ENCODE measurements at places on chromosomes 7 and 10.

DNA sequence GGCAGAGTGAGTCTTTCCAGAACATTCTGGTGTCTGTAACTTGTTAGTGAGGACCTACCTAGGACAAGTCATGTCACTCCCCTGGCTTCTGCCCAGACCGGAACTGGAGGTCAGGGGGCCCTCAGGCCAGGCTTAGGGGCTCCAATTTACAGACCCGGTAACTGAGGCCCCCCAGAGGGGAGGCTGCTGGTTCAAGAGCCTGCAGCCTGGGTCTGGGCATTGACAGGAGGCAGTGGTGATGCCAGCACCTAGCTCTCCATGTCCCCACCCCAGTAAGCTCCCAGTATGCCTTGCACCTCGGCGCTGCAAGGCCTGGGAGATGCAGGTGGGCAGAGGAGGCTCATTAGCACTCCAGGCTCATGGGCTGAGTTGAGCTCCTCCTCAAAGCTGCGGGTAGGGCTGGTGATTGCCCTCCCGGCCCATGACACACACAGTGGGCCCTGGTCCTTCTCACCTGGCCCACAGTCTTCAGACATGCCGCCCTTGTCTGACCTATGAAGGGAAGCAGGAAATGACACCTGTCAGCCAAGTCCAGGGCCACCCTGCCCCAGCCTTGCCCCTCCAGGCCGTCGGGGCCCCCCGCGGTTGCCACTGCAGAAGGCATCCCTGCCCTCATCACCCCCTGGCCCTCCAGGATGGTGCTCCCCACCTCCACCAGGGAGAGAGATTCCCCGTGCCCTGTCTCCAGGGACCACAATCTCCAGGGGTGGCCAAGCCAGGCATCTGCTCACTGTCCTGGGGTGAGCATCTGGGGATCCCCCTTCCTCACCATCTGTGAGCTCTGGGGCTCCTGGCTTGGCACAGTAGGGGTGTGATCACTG is 88.3 kb upstream of the TMEM248 start:
- no peak for DNase-seq

- no peak for DNase-seq
Observed at GRCh38 chr7:123712619-123713018, 36.2 kb downstream of the WASL start.

- no peak for DNase-seq
Observed at GRCh38 chr10:3206511-3207157, 34.1 kb upstream of the PITRM1 start.

GRCh38 chr7:16921644-16922257 is 40.0 kb upstream of the AGR3 start:
- DNase-seq = no peak

All from T-helper 17 cell (primary cell).